Suprapubic skin (tissue), 4 donors: ENCODE measurements at places on chromosomes 6 and 20.

DNA sequence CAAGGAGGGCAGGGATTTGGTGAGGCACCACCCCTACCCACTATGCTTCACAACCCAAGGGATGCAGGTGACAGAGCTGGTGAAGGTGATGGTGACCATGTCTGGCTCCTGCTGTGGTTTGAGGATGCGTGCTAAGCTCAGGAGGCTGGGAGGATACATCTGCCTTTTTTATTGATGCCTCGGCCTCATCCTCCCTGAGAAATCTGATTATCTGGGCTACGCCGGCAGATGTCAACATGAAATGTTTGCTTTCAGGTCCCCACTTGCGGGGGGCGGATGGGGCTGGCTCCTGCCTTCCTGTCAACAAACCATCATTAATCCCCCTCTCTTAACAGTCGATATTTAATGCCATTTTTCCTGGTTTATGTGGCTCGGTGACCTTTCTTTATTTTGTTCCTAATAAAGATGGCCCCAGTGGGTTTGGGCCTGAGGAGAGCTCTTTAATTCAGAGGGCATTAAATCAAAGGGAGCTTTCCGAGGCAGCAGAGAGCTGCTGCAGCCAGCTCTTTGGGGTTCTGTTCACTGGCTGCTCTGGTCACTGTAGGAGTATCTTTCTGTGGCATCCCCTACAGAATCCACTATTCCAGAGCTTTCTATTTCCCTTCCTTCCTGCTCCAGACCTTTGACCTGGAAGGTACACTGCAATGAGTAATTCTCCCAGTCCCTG, 33.5 kb upstream of the LRFN2 start:
- no peaks in the 10 kb centered on the region for H3K4me1 ChIP-seq
- peaks cover 34% of the 10 kb centered on the region for H3K27me3 ChIP-seq
- H3K27ac ChIP-seq: no peak overlapping the region
- no peak overlapping the region for H3K4me3 ChIP-seq
- H3K36me3 ChIP-seq: no peaks in the 10 kb centered on the region

DNA sequence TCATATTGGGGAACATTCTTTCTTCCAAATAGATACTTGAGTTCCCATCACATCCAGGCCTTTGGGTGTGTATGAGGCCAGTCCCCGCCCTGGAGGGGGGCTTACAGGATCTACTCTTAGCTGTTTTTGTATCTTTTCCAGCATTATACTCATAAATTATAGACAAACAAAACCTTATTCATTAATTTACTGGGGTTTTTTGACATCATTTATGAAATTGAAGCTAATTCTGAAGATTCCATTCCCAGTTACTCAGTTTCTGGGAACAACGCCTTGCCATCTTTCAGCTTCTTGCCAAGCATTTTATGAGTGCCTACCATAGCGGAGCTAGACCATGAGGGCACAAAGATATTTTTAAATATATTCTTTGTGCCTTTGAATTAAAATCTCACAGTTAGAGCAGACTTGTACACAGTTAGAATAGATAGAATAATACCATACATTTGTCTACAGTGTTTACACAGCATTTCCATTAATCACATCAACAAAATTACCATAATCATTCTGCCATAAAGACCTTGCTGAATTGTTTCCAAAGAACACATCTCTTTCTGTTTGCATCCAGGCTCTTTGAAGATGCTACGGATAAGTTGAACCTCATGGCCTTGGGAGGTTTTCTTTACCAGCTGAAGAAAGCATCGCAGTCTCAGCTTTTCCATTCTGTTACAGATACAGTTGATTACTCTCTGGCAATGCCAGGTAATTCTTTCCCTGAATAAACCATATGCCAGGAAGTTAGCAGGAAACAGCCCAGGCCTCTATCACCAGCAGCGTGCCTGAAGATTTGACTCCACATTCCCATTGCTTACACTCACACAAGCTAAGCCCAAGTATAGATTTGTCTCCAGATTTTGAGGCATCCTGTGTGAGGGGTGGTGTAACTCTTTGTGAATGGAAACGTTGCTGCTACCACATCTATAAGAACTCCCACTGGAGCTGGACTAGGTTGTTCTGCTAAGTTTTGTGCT, 75.4 kb upstream of the PBOV1 start:
- no peaks in the 10 kb centered on the region for H3K36me3 ChIP-seq
- H3K27me3 ChIP-seq: no peaks in the 10 kb centered on the region
- no peaks in the 10 kb centered on the region for H3K4me1 ChIP-seq
- H3K27ac ChIP-seq: no peak overlapping the region
- no peak for DNase-seq

DNA sequence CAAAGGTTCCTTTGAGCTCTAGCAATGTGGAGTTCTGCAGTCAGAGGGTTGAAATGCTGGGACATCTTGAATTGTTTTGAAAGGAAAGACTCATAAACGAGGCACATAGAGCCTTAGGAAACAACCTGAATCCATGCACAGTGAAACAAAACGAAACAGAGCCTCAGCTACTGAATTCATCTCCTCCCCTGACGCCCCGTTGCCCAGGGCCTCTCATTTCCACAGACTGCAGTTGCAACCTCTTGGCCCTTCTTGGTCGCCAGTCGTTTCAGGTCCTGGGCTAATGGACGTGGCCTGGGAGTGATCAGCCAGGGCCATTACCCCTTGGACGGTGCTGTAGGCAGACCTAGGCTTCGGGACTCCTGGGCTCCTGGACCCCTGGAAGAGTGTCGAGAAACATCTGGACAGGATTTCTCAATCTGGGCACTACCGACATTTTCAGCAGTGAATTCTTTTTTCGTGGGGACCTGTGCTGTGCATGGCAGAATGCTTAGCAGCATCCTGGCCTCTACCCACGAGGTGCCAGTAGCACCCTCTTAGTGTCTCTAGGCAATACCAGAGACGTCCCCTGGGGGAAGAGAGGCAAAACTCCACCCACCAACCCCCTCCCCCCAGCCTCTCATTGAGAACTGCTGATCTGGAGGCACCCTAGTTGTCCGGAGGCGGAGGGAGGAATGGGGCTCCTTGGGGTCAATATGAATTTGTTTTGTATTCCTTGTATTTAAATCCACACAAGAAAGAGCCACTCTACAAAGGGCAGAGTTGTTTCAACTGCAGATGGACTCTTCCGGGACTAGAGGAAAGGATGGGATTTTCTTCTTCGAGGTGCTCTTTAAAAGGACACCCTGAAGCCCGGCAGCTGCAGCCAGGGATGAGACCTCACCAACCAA, 50.2 kb downstream of the TMEM242 start:
- no peaks in the 10 kb centered on the region for H3K27me3 ChIP-seq
- H3K36me3 ChIP-seq: no peaks in the 10 kb centered on the region
- no peak for DNase-seq
- H3K4me3 ChIP-seq: no peak overlapping the region
- H3K4me1 ChIP-seq: peaks cover 42% of the 10 kb centered on the region

GRCh38 chr6:22221211-22221610, 75.6 kb downstream of the PRL start:
- no peak for DNase-seq
- H3K4me3 ChIP-seq: no peak overlapping the region
- H3K4me1 ChIP-seq: no peaks in the 10 kb centered on the region
- H3K27ac ChIP-seq: no peak overlapping the region

DNA sequence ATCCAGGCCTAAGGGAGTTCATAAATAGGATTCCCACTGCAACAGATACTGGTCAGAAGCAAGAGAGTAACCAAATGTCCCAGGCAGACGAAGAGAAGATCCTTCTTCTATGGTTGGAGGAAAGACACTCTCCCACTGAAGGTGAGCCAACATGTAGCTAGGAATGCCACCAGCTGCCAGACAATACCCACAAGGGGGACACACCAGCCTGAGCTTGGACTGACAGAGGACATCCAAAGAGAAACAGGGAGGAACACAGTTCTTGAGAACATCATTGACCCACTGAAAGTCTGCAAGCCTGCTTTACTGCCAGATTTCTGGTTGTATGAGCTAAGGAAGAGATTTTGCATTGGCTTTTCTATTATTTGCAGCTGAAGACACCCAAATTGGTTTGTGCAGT, 80.1 kb downstream of the PXDC1 start:
- no peaks in the 10 kb centered on the region for H3K36me3 ChIP-seq
- no peak overlapping the region for H3K4me3 ChIP-seq
- no peak for DNase-seq
- H3K27me3 ChIP-seq: no peaks in the 10 kb centered on the region

- no peaks in the 10 kb centered on the region for H3K4me1 ChIP-seq
- no peak for DNase-seq
- H3K36me3 ChIP-seq: no peaks in the 10 kb centered on the region
- H3K4me3 ChIP-seq: no peak overlapping the region
- H3K27me3 ChIP-seq: no peaks in the 10 kb centered on the region
These were observed 11.6 kb downstream of the AKAP7 start for GRCh38 chr6:131146865-131147264.

GRCh38 chr6:37669306-37669705, 28.4 kb downstream of the MDGA1 start:
- H3K27me3 ChIP-seq: no peaks in the 10 kb centered on the region
- H3K4me1 ChIP-seq: no peaks in the 10 kb centered on the region
- no peaks in the 10 kb centered on the region for H3K36me3 ChIP-seq
- no peak for DNase-seq
- no peak overlapping the region for H3K27ac ChIP-seq

GRCh38 chr6:56772737-56773184, 130.1 kb upstream of the DST start:
- no peaks in the 10 kb centered on the region for H3K4me1 ChIP-seq
- no peak overlapping the region for H3K4me3 ChIP-seq
- H3K27me3 ChIP-seq: no peaks in the 10 kb centered on the region
- no peaks in the 10 kb centered on the region for H3K36me3 ChIP-seq
- peak overlapping the region; percentile 28 for H3K27ac ChIP-seq

- H3K4me1 ChIP-seq: peaks cover 18% of the 10 kb centered on the region
- no peak for DNase-seq
- no peak overlapping the region for H3K4me3 ChIP-seq
- H3K27ac ChIP-seq: no peak overlapping the region
These were observed 93.3 kb upstream of the CLDN20 start for GRCh38 chr6:155170519-155170918.

DNA sequence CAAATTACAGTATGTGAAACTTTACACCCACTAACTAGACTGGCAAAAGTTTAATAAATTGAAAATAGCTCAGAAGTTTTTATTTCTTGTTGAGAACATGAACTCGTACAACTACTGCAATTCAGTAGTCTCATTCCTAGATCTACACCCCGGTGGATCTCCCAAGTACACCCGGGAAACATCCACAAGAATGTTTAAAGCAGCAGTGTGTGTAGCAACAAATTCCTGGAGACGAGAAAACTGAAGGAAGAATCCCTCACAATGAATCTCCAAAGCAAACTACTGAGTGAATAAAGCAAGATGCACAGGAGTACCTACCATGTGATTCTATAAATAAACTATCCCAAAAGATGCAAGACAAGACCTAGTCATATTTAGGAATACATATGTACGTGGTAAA, 954.0 kb upstream of the MAP3K7 start:
- H3K4me1 ChIP-seq: no peaks in the 10 kb centered on the region
- H3K27ac ChIP-seq: no peak overlapping the region
- H3K4me3 ChIP-seq: no peak overlapping the region
- no peaks in the 10 kb centered on the region for H3K36me3 ChIP-seq
- no peak for DNase-seq

GRCh38 chr20:39268491-39268951, 306.4 kb downstream of the DHX35 start:
- no peak overlapping the region for H3K4me3 ChIP-seq
- no peak overlapping the region for H3K27ac ChIP-seq
- no peak for DNase-seq
- H3K36me3 ChIP-seq: no peaks in the 10 kb centered on the region
- H3K27me3 ChIP-seq: no peaks in the 10 kb centered on the region
- peaks cover 46% of the 10 kb centered on the region for H3K4me1 ChIP-seq

GRCh38 chr20:48285656-48286055, 500.4 kb upstream of the SULF2 start:
- peaks cover 6% of the 10 kb centered on the region for H3K27me3 ChIP-seq
- no peaks in the 10 kb centered on the region for H3K36me3 ChIP-seq
- peaks cover 12% of the 10 kb centered on the region for H3K4me1 ChIP-seq
- no peak for DNase-seq

GRCh38 chr6:84425971-84426705, 198.7 kb upstream of the CEP162 start:
- no peak overlapping the region for H3K4me3 ChIP-seq
- no peak overlapping the region for H3K27ac ChIP-seq
- H3K4me1 ChIP-seq: no peaks in the 10 kb centered on the region
- peaks cover 3% of the 10 kb centered on the region for H3K27me3 ChIP-seq

DNA sequence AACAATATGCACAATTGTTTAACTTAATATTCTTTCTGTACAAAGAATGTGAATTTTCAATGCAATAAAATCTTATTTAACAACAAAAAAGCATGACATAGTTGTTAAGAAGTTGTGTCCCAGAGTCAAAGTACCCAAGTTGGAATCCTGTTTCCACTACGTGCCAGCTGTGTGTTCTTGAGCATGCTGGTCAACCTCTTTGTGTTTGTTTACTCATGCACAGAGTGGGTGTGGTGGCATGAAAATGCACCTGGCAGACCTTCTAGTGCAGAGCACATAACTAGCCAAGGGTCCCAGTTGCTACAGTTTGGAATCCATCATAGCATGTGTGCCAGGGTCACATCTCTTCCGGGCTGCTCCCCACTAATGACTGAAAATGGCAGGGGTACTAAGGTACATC, 24.7 kb upstream of the MOCS1 start:
- no peak overlapping the region for H3K27ac ChIP-seq
- H3K27me3 ChIP-seq: no peaks in the 10 kb centered on the region

GRCh38 chr6:91575032-91575431, 988.2 kb upstream of the MAP3K7 start:
- no peaks in the 10 kb centered on the region for H3K4me1 ChIP-seq
- no peak overlapping the region for H3K27ac ChIP-seq
- DNase-seq: no peak
- no peaks in the 10 kb centered on the region for H3K27me3 ChIP-seq

DNA sequence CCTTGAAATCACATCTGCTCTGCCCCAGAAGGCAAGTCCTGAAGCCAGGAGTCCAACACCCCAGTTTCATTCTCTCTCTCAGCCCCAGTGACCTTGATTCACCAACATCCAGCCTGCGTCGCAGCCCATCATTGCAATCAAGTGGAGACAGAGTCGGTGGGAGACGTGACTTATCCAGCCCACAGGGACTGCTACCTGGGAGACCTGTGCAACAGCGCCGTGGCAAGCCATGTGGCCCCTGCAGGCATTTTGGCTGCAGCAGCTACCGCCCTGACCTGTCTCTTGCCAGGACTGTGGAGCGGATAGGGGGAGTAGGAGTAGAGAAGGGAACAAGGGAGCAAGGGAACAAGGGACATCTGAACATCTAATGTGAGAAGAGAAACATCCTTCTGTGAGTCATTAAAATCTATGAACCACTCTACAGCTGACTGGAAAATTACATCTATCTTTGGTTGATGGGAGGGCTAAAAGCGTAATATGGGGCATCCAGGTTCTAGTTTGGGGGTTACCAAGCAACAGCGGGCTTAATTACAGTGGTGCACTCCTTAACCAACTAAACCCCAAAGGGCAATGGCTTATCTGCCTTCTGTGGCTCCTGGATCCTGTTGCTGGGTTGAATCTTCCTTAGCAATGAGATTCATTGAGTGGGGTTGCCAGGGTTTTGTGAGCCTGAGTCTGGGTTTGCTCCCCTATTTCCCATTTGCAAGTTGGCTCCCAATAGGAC, 2.5 kb downstream of the LY6G6D start:
- H3K4me1 ChIP-seq: peaks cover 81% of the 10 kb centered on the region
- no peaks in the 10 kb centered on the region for H3K27me3 ChIP-seq
- no peaks in the 10 kb centered on the region for H3K36me3 ChIP-seq
